Stimulated activated CD8-positive, alpha-beta memory T cell treated with anti-CD3 and anti-CD28 coated beads, Interleukin-7, amount 100 ng/mL, for 24 hours (primary cell): ENCODE measurements at places on chromosomes 16 and 17.

DNA sequence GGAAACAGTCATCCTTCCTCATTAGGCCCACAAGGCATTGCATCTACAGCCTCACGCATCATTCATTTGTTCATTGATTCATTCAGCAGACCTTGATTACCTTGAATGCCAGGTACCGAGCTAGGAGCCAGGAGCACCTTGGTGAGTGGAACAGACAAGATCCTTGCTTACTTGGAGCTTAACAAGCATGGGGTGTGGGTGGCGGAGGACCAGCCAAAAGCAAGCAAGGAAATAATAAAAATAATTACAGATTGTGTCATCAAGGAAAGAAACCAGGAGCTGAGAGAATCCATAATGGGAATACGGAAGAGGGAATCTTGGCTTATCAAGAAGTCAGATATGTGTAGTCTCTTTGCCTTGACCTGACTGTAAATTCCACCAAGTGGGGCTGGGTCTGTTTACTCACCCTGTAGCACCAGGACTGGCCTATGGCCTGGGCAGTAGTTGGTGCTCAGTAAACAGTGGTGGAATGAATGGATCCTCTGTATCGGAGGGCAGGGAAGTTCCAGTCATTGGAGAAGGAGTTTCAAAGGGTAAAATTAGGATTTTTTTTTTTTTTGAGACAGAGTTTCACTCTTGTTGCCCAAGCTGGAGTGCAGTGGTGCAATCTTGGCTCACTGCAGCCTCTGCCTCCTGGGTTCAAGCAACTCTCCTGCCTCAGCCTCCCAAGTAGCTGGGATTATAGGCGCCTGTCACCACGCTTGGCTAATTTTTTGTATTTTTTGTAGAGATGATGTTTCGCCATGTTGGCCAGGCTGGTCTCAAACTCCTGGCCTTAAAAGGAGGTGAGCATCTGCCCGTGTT, 157.7 kb downstream of the MSI2 start:
- DNase-seq = no peak

DNA sequence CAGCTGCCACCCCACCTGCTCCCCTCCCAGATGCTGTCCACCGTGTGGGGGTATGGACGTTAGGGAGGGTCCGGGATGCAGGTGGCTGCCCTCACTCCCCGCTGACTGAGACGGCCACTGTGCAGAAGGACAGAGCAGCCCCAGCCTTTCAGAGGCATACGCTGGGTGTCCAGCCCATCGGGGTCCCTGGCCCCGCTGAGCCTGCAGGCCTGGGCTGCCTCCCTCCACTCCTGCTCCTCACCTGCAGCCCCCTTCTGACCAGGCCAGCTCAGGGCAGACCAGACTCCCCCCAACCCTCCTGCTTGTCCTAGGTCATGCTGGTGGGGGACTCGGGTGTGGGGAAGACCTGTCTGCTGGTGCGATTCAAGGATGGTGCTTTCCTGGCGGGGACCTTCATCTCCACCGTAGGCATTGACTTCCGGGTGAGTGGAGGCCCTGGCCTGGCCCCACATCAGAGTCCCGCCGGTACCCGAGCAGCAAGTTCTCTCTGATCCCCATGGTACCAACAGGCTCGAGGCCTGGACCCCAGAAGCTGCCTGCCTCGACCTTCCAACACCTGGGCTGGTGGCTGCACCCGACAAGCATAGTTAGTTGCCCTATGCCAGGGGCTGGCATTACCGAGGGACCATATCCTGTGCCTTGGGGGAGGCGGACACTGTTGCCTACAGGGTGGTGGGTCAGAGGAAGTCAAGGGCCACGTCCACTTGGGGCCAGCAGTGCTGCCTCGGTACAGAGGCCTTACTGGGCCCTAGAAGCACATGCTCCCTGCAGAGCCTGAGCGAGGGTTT, 1.4 kb downstream of the RAB26 start:
- no peak for DNase-seq

GRCh38 chr17:75571885-75572215, 15.8 kb upstream of the MYO15B start:
- no peak for DNase-seq

DNA sequence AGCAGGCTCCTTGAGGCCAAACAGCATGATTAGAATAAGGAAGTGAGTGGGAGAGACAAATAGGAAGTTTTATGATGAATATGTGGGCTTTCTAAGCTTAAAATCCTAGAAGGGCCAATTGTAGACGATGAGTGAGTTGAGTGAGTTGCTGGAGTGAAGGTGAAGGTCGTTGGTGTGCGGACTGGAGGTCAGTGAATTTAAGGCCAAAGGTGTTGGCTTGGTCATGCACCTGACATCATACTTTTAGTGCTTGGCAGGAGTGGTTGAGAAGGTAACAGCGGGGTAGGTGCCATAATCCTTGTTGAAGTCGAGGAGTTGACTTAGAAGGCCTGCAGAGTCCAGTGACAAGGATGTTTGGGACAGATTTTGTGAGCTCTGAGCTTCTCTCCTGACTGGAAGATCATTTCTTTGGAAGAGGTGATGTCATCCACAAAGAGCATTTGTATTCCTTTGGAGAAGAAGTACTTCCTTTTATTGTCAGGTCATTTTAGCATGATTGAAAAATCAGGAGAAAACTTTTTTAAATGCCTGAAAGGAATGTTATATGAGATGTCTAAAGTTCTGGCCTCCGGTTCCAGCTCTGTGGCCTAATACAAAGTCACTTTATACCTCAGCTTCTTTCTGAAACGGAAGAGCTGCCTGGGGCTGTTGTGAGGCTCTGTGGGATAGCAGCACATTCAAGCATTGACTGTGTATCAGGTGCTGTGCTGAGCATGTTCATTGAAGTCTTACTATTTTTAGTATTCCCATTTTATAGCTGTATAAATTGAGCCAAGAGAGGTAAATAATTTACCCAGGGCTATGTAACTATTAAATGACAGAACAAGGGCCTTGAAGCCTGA, 53.6 kb upstream of the TBX2 start:
- DNase-seq = no peak
